ENCODE measurements at places on chromosomes 5 and 9. TPM values are rescaled to one million over a fixed set of nuclear protein-coding genes. Genes with fewer than 3 reads are reported as not detected.
A peak's percentile ranks its signal among the peaks of the same experiment; 100 is the strongest.

The PKN3 gene
- total RNA-seq, result 4.1 TPM

The CDO1 gene
- 4.3 TPM for total RNA-seq

The ZNF658 gene
- 7.0 TPM for total RNA-seq

The SPATA31C2 gene
- total RNA-seq, result not detected

The AGPAT2 gene
- 81.7 TPM for total RNA-seq

The ZDHHC21 gene
- total RNA-seq, result 20.7 TPM

The JADE2 gene
- 24.4 TPM for total RNA-seq

GRCh38 chr5:142660731-142661130, 25.2 kb downstream of the FGF1 start:
- peak; percentile 39 for DNase-seq

GRCh38 chr5:150057996-150058395, 28.4 kb downstream of the CSF1R start:
- no peak for DNase-seq

DNA sequence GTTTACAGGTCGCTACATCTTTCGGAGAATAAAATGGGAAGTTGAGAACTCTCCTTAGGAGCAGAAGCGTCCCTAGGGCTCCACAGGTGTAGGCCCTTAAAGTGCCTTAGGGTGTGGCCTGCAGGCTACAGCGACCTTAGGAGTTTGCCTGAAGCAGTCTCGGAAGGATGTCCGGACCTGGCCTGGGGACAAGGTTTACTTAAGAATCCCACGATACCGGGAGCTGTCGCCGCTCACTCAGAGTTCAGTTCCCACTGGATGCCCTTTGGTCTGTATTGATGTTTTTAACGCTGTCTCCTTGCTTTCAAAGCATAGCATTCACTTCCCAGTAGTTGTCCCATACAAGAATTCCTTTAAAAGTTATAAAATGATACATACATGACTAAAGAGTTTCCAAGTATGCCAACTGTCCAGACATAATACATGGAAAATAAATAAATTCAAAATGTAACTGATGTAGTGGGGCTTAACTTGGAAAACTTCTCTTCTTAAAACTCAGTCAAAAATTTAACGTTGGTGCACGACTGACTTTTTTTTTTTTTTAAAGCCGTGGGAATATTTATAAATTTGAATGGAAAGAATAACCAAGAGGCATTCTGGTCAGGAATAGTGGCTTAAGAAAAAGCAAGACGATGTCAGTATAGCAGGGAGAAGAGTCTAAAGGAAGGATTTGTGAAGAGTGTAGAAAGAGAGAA, 848 bp downstream of the RAD50 start:
- DNase-seq, result peak; percentile 67

- DNase-seq, result no peak
Observed at GRCh38 chr5:157842185-157842584, 16.8 kb downstream of the CLINT1 start.

- DNase-seq, result no peak
Observed at GRCh38 chr9:130531670-130532069, 47.7 kb upstream of the FUBP3 start.

GRCh38 chr9:124932333-124932732, 8.6 kb downstream of the GOLGA1 start:
- no peak for DNase-seq

DNA sequence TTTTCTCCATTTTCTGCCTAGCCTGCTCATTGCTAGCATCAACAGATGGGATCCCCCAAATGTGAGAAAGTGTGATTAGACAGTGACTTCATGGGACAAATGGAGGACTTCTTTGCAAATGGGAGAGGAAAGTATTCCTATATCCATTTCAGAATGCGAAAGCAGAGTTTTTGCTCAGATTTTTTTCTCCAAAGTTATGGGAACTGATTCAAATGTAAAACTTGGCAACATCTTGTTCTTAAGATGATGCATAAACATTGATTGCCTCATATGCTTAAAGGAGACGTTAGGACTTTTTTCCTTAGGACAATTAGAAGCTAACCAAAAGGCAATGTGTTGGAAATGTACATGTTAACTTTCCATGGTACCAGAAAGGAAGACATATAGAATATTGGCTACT, 704.3 kb upstream of the ZNF608 start:
- peak; percentile 94 for DNase-seq

DNA sequence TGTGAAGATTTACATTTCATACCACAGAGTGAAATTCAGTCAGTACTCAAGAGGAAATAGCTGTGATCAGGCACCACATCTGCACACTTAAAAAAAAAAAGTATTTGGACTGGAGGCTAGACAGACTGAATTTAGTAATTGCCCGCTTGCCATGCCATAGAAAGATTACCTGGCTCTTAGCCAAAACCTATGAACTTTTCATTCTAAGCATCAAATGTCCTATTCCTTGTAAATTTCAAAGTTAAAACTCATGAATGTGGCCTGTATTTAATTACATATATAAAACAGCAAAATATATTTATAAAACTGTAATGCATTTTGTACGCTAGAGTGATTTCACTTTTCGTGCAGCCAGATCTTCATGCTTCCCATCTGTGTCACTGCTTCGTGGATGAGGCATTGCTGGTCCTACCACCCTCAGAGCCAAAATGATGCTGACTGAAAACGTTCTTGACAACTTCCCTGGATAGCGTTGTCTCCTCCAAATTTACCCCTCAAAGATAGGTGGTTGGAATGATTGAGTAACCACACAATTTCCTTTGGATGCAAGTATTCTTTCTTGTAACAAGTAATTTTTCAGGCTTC, 447.9 kb upstream of the SGCD start:
- no peak for DNase-seq

DNA sequence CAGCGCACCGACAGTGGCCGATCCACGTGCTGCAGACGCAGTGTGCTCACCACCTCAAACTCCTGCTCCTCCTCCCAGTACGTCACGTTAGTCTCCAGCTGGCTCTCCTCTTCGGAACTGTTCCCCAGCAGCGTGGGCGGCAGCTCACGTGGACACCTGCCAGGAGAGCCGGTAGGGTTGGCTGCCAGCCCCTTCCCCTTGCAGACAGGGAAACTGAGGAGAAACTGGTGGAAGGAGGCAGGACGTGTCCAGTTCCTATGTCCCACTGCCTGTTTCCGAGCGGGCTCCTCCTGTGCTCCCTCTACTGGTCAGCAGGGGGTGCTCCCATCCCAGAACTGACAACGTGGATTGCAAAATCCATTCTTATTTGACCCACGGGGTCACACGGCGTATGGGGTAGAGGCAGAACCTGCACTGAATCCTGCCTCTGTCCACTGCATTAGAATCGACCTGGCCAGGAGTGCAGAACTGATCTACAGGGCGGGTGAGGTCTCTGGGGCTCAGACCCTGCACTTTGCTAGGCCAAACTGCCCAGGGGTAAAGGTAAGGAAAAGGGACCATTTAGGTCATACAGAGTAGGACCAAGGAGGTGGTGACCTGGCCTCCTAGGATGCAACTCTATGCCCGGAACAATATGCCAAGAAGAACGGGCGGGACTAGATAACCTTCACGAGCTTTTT, 25.7 kb downstream of the PDGFRB start:
- DNase-seq, result peak; percentile 81

GRCh38 chr9:106583751-106584150, 279.2 kb upstream of the ZNF462 start:
- no peak for DNase-seq

- no peak for DNase-seq
Observed at GRCh38 chr5:65866837-65867521, 59.4 kb upstream of the ERBIN start.

DNA sequence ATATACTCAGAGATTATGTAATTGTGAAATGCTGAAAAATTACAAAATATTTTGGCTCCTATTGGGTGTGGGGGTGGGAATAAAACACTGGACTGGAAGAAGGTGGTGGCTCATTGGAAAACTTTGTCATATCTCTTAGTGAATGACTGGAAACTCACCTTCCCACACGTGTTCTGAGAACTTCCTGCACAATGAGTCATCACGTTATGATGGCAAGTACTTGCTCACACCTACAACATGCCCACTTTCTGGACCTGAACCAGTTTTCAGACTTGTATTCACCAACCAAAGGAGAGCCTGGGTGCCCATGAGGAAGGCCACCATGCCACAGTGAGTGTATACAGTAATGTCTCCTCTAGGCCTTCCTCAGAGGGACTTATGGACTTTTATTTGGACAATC, 294.8 kb downstream of the ASTN2 start:
- no peak for DNase-seq

- DNase-seq, result no peak
Observed at GRCh38 chr5:54894957-54895815, 90.2 kb downstream of the ESM1 start.

Measured in lung (tissue), 17 donors.